ENCODE measurements at places on chromosomes 5 and 9. TPM values are rescaled to one million over a fixed set of nuclear protein-coding genes. Genes with fewer than 3 reads are reported as not detected.

- no peaks in the 10 kb centered on the region for H3K36me3 ChIP-seq
- H3K4me3 ChIP-seq: no peak overlapping the region
- H3K4me1 ChIP-seq: no peaks in the 10 kb centered on the region
- no peak overlapping the region for H3K27ac ChIP-seq
Observed at GRCh38 chr5:106017243-106017857, 1653.4 kb downstream of the EFNA5 start.

- no peaks in the 10 kb centered on the region for H3K27me3 ChIP-seq
- H3K4me3 ChIP-seq: no peak overlapping the region
- H3K36me3 ChIP-seq: no peaks in the 10 kb centered on the region
- H3K4me1 ChIP-seq: no peaks in the 10 kb centered on the region
- no peak overlapping the region for H3K27ac ChIP-seq
Observed at GRCh38 chr5:93257616-93258015, 323.4 kb downstream of the NR2F1-AS1 start.

GRCh38 chr9:72467766-72468738 is 53.4 kb upstream of the TMC1 start:
- no peak overlapping the region for H3K4me3 ChIP-seq
- H3K27me3 ChIP-seq: no peaks in the 10 kb centered on the region
- no peaks in the 10 kb centered on the region for H3K4me1 ChIP-seq
- H3K36me3 ChIP-seq: no peaks in the 10 kb centered on the region
- H3K27ac ChIP-seq: no peak overlapping the region

The CDKN2B-AS1 gene
- 0.30 TPM for total RNA-seq

The CCDC192 gene
- total RNA-seq: not detected

The CAMK4 gene
- total RNA-seq: 202 TPM

All from CD4-positive, alpha-beta T cell (primary cell).